Foreskin fibroblast (primary cell): ENCODE measurements at places on chromosomes 6 and 20.

GRCh38 chr20:6006603-6006949 is 47.3 kb downstream of the LRRN4 start:
- no peak for DNase-seq

- peak; percentile 45 for DNase-seq
These were observed 242.1 kb downstream of the SOD2 start for GRCh38 chr6:159450815-159451465.

DNA sequence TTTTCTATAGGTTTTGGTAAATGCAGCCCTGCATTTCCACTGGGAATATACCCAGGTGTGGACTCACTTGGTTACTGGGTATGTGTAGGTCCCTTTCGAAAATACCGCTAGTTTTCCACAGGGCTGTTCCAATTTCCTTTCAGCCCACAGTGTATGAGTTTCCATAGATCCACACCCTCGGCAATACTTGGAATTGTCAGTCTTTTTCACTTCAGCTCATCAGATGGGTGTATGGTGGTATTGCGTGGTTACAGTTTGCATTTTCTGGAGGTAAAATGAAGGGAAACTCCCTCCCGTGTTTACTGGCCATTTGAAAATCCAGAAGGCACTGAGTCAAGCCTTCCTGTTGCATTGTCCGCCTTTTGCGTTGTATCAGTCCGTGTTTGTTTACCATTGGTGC is 453.6 kb downstream of the CDH26 start:
- DNase-seq: no peak

DNA sequence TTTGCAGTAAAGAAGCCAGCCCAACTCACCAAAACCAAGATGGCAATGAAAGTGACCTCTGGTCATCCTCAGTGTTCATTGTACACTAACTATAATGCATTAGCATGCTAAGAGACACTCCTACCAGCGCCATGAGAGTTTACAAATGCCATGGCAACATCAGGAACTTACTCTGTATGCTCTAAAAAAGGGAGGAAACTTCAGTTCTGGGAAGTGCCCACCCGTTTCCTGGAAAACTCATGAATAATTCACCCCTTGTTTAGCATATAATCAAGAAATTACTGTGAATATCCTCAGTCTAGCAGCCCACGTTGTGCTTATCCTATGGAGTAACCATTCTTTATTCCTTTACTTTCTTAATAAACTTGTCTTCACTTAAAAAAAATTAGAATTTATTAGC is 19.4 kb upstream of the TRERF1 start:
- DNase-seq: no peak

DNA sequence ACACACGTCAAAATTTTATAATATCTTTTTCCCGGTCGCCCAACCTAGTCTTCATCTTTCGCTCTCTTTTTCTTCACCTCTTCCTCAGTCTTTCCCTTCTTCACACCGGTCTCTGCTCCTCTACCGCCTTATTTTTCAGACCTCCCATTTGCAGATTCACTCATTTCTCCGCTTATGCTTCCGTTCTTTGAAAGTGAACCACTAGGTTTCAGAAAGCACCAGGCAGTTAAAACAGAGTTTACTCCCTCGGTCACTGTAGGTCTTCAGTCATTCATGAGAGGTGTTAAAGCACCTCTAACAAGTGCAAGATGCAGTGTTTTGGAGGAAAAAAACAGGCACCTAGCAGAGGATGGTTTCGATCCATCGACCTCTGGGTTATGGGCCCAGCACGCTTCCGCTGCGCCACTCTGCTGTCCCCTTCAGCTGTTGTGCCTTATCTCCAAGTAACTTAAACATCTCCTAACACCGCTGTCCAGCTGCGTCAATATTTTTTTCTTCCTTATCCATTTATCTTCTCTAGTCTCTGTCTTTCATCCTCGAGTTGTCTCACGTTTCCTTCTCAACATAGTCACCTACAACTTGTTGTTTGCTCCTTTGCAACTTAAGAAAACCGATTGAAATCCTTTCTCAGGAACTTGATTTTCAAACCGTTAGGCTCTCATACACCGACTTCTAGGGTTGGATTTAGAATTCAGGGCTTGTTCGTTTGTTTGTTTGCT is 119.7 kb upstream of the ZNF184 start:
- peak; percentile 64 for DNase-seq

GRCh38 chr6:35139924-35140638 is 1.1 kb downstream of the TCP11 start:
- DNase-seq: peak; percentile 69

DNA sequence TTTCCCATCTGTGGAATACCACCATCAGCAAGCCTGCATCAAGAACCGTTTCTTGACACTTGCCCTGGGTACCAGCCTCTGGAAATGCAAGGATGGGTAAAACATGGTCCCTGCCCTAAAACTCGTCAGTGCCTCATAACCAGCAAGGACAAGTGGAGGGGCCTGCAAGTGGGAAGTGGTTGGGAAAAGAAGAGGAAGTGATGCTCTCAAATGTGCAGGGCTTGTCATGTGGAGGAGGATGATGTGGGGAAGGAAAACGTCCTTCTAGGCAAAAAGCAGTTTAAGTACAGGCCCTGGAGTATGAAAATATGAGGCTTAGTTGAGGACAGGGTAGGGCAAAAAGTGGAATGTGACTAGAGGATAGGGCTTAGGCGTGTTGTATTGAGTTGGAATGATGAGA is 19.0 kb downstream of the RREB1 start:
- DNase-seq: no peak

- DNase-seq: no peak
These were observed 383.3 kb downstream of the TAF4 start for GRCh38 chr20:61682114-61682995.

DNA sequence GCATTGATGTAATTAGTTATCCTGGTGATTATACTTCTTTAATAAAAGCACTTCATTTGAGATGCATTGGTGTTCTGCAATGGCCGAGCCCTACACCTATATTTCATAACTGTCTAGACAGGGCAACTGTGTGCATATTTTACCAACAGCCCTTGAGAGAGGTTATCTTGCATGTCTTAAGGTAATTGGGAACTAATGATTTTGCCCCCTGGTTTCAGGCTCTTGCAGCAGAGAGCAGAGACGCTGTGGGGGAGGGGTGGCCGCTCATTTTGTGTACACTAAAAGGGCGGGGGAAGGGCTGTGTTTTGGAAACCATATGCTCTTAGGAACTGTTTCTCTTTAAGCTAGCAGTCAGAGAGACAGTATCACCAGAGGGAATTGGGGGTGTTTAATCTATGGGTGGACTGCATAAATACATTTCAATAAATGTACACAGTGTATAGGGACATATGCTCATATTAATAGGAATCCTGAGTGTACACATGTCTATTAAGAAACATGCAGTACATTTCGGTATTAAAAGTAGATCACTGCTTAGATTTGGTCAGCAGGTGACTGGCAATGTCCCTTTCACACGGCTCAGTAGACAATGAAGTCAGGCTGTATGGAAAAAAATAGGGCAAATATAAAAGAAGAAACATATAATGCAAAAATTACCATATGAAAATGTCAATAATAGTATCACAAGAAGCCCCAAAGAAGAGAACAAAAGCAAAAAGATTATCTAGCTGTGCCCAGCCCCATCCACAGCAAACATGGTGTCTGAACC is 402.9 kb upstream of the CITED2 start:
- no peak for DNase-seq

- peak; percentile 98 for DNase-seq
These were observed 55.0 kb downstream of the GNAS start for GRCh38 chr20:58907320-58908137.

- peak; percentile 85 for DNase-seq
These were observed 34.4 kb upstream of the MRPS10 start for GRCh38 chr6:42251911-42252637.

DNA sequence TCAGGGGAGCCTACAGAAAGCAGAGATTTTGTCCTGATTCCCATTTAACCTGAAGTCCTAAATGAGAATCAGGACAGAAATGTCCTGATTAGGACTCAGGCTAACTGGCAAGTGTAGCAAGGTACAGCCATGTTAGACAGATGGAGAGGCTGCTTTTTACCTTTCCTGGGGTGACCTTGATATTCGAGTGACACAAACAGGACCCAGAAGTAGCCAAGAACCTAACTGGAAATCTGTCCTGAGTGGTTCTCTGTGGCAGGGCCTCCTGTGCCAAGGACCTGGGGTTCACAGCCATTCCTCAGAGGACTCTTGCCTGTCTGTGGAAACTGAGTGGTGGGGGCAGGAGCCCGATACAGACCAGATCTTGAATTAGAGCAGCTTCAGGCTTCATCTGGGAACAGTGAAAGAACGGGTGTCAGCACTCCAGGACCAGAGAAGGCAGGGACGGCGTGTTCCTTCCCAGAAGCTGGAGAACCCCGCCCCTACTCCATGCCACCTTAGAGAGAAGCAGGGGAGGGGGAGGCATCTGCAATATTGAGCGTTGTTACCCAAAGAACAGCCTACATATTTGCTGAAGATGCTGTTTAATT is 4.3 kb upstream of the FUCA2 start:
- DNase-seq: no peak

DNA sequence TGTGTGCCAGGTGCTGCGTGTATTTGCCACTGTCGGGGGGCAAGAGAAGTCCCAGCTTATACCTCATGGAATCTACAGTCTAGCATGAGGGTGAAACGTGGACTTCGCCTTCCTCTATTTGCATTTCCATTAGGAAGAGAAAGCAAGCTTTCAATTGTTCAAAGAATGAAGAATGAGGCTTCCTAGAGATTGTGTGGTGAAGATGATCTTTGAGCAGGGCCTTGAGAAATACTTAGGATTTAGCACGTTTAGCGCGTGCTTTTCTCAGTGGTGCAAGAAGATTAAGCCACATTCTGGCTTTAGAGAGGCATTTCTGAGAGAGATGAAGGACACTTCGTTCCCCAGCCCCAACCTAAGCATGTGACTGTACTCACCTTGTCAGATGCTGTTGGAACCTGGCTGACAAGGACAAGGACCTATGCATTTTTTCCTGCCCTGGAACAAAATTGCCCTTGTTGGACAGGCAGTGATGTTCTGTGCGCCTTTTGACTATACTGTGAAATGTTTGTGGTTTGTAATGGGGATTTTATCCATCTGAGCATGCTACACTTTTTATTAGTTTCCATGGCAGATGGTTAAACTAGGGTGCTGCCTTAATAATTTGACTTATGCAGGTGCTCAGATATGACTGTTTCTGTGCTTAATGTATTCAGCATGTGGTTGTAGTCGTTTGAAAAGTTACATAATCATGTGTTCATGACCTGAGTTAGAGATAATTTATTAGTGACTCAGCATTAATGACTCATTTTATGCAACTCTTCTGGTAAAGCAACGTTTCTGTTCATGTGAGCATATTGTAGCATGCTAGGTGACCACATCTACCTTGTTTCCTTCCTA is 10.7 kb downstream of the TULP4 start:
- DNase-seq: peak; percentile 32

- no peak for DNase-seq
These were observed 64.9 kb upstream of the NUP153 start for GRCh38 chr6:17771609-17772008.

- DNase-seq: peak; percentile 38
These were observed 28.6 kb upstream of the MOCS1 start for GRCh38 chr6:39962831-39963230.
